Fibroblast of lung (primary cell): ENCODE measurements at places on chromosomes 11 and 22. TPM values are rescaled to one million over a fixed set of nuclear protein-coding genes. Genes with fewer than 3 reads are reported as not detected.

Gene MYRF
- under 0.01 and 0.17 TPM in 2 replicates for total RNA-seq

Gene TP53AIP1
- not detected in 2 replicates for total RNA-seq

Gene PRR14L
- total RNA-seq: 14.4 and 17.3 TPM in 2 replicates

Gene USH1C
- not detected in 2 replicates for total RNA-seq

Gene MYBPC3
- total RNA-seq: not detected in 2 replicates

Gene APOA5
- total RNA-seq: not detected in 2 replicates

Gene PRR33
- not detected in 2 replicates for total RNA-seq

Gene NCR3LG1
- 4.5 and 4.9 TPM in 2 replicates for total RNA-seq

Gene OR8J1
- not detected in 2 replicates for total RNA-seq
